ENCODE measurements at places on chromosomes 2 and 18.

- no peaks in the 10 kb centered on the region for H3K27me3 ChIP-seq
- no peak for DNase-seq
- no peak overlapping the region for H3K27ac ChIP-seq
- H3K4me1 ChIP-seq = no peaks in the 10 kb centered on the region
- no peak overlapping the region for H3K4me3 ChIP-seq
- no peaks in the 10 kb centered on the region for H3K36me3 ChIP-seq
These were observed 649.2 kb upstream of the CDH2 start for GRCh38 chr18:28826107-28826506.

- H3K36me3 ChIP-seq = no peaks in the 10 kb centered on the region
- H3K27ac ChIP-seq = no peak overlapping the region
- no peak for DNase-seq
These were observed 64.4 kb downstream of the KLHL29 start for GRCh38 chr2:23449413-23449812.

- no peaks in the 10 kb centered on the region for H3K36me3 ChIP-seq
- H3K4me3 ChIP-seq = no peak overlapping the region
- no peaks in the 10 kb centered on the region for H3K27me3 ChIP-seq
- H3K27ac ChIP-seq = no peak overlapping the region
- DNase-seq = peak; percentile 22
These were observed 123.0 kb downstream of the CYP26B1 start for GRCh38 chr2:72024451-72025175.

GRCh38 chr18:961644-962355 lies 57.1 kb downstream of the ADCYAP1 start:
- H3K36me3 ChIP-seq = no peaks in the 10 kb centered on the region
- H3K4me3 ChIP-seq = no peak overlapping the region
- H3K4me1 ChIP-seq = no peaks in the 10 kb centered on the region
- no peak overlapping the region for H3K27ac ChIP-seq
- H3K27me3 ChIP-seq = no peaks in the 10 kb centered on the region

GRCh38 chr2:19785867-19786266 lies 115.9 kb downstream of the TTC32 start:
- no peak overlapping the region for H3K4me3 ChIP-seq
- no peak overlapping the region for H3K27ac ChIP-seq
- DNase-seq = no peak
- no peaks in the 10 kb centered on the region for H3K27me3 ChIP-seq
- peaks cover 9% of the 10 kb centered on the region for H3K4me1 ChIP-seq

GRCh38 chr2:49687918-49688317 lies 533.6 kb upstream of the FSHR start:
- H3K4me1 ChIP-seq = no peaks in the 10 kb centered on the region
- H3K27me3 ChIP-seq = no peaks in the 10 kb centered on the region
- H3K36me3 ChIP-seq = no peaks in the 10 kb centered on the region

DNA sequence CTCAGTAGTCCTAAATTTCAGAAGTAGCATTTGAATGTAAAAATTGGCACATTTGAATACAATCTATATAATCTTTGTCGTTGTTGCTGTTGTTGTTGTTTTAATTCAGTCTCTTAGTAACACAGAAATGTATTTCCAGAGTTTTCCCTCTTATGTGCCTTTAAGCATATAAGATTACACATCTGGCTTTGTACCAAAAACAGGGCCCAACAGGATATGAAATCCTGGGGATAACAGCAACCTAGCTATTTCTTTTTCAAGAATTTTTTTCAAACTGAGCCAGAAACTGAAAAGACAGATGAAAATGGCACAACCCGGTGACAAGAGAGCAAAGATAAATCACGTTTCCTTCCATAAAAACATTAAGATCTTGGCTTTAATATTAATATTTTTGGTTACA lies 906.7 kb downstream of the NRXN1 start:
- no peak for DNase-seq
- H3K4me3 ChIP-seq = no peak overlapping the region
- peaks cover 3% of the 10 kb centered on the region for H3K4me1 ChIP-seq
- H3K27ac ChIP-seq = no peak overlapping the region
- no peaks in the 10 kb centered on the region for H3K36me3 ChIP-seq

DNA sequence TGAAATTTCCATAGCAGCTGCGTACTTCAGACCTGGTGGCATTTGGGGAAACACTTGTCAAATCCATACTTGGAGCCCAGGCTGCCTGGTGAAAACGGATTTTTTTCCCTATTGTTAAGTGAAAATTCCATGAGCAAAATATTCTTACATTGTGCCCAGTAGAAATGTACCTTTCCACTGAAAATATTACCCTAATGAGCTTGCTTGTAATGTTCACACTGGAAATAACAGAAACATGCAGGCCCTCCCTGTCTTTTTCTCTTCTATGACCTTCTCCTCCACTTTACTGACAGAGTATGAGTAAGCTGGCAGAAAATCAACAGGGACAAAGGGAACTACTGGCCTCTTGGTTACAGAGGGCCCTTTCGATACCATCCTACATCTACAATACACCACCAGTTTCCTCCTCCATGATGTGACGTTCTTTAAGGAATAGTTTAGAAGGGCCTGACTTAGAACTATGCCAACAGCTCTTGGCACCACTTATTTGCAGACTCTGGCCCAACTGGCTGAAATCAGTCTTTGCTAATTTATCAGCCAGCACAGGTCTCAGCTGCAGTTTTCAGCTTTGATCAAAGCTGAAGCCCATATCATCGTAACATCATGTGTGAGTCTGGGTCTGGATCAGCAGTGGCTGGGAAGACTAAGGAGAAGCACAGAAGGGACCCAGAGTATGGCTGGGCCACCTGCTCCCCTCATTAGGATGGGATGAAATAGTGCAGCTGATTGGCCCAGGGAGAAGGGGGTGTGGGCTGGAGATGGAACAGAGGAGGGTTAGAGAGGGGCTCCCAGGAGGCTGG lies 272.2 kb upstream of the ID2 start:
- H3K4me1 ChIP-seq = no peaks in the 10 kb centered on the region
- no peaks in the 10 kb centered on the region for H3K36me3 ChIP-seq
- H3K27me3 ChIP-seq = no peaks in the 10 kb centered on the region
- H3K27ac ChIP-seq = no peak overlapping the region
- no peak for DNase-seq
- H3K4me3 ChIP-seq = no peak overlapping the region

DNA sequence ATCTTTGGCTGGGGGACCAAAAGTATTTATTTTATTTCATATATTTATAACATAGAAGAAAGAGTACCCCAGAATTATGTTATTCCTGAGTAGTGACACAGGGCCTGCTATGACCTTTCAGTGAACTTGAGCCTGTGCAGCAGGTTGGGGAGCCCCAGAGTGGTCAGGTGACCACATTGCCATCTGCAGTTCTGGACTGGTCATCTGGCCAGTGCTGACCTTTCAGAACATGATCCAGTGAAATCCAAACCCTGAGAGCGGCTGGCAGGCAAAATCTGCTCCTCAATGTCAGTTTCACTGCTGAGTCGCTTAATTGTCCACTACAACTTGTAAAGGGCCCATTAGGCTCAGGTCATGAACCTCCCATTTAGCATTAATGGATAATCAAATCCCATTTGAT lies 336.7 kb upstream of the KCNH7 start:
- DNase-seq = no peak
- no peak overlapping the region for H3K4me3 ChIP-seq
- peaks cover 11% of the 10 kb centered on the region for H3K27me3 ChIP-seq
- no peaks in the 10 kb centered on the region for H3K36me3 ChIP-seq
- no peak overlapping the region for H3K27ac ChIP-seq

GRCh38 chr2:212677466-212677865 lies 138.9 kb upstream of the ERBB4 start:
- no peak overlapping the region for H3K27ac ChIP-seq
- peak; percentile 51 for DNase-seq
- no peaks in the 10 kb centered on the region for H3K27me3 ChIP-seq
- H3K4me3 ChIP-seq = no peak overlapping the region
- no peaks in the 10 kb centered on the region for H3K4me1 ChIP-seq

DNA sequence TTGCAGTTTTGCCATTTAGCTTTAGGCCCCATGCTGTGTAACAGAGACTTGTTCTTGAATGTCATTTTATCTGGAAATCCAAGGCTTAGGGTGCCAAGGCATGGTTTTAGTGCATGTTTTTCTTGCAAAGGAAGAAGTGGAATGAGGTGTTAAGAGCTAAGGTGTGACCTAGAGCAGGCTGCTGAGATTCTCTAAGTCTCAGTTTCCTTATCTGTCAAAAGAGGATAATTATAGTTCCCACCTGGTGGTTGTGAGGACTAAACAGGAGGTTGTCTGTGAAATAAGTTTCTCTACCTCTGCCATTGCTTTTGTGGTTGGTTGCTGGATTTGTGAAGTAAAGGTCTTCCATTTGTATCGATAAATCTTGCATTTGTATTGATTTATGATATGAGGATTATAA lies 82.0 kb downstream of the TANC1 start:
- no peak overlapping the region for H3K27ac ChIP-seq
- H3K27me3 ChIP-seq = no peaks in the 10 kb centered on the region
- no peak for DNase-seq
- H3K4me1 ChIP-seq = 0 out of 2 replicates have a peak, but pooled peaks cover 2% of the 10 kb centered on the region
- H3K36me3 ChIP-seq = no peaks in the 10 kb centered on the region

DNA sequence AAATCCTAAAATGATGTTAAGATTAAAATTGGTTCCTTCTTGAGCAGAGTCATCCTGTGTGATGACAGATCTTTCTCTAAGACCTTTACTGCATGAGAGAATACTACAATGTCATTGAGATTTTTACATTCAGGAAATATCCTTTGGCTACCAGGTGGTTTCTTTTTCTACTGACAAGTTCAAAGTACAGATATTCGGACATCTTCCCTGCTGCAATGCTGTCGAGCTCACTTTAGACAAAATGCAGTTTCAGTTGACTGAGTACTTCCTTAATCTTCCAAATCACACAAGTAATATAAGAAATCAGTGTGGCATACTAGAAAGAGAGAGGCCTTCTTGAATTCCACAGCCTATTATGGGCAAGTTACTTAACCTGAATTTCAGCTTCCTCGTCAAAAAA lies 207.9 kb upstream of the ACVR2A start:
- H3K4me3 ChIP-seq = no peak overlapping the region
- H3K27ac ChIP-seq = no peak overlapping the region
- no peaks in the 10 kb centered on the region for H3K4me1 ChIP-seq
- H3K36me3 ChIP-seq = peaks cover 3% of the 10 kb centered on the region
- DNase-seq = no peak
- no peaks in the 10 kb centered on the region for H3K27me3 ChIP-seq

GRCh38 chr2:184685999-184686841 lies 87.9 kb downstream of the ZNF804A start:
- DNase-seq = peak; percentile 15
- no peak overlapping the region for H3K27ac ChIP-seq
- no peaks in the 10 kb centered on the region for H3K4me1 ChIP-seq
- H3K4me3 ChIP-seq = no peak overlapping the region
- H3K27me3 ChIP-seq = no peaks in the 10 kb centered on the region
- H3K36me3 ChIP-seq = no peaks in the 10 kb centered on the region
